ENCODE measurements at places on chromosomes 2 and 18.

DNA sequence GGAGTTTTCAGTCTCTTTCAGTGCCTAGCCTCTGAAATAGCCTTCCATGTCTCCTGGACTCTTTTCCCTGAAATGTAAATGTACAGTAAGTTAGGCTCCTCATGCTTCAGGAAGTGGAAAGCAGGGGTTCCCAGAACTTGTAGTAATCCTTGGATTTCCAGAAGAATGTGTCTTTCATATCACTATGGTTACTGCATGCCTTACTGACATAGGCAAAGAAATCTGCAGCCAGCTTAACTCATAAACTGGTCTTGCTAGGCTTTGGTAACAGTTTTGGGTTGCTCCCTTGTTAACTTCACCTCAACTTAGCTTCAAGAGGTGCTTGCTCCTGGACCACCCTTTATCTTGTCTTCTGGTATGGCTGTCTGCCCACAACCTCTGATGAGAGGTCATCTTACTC, 686.8 kb upstream of the DDX18 start:
- DNase-seq, result no peak

DNA sequence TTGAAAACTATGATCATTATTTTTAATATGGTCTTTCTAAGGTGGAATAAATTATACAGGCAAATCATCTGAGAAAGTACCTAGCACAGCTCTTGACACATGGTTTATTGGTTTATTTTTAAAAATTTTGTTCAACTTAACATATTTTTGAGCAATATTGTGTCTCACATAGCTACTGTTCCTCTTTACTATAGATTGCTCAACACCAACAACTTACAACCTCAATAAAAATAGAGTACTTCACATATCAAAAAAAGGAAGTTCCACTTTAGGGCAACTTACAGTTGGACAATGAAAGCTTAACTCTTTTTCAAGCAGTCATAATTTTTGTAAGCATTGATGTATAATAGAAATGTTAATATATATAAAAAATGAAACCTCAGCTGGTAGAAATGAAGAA, 440.9 kb upstream of the UBE2E3 start:
- DNase-seq, result peak; percentile 89

DNA sequence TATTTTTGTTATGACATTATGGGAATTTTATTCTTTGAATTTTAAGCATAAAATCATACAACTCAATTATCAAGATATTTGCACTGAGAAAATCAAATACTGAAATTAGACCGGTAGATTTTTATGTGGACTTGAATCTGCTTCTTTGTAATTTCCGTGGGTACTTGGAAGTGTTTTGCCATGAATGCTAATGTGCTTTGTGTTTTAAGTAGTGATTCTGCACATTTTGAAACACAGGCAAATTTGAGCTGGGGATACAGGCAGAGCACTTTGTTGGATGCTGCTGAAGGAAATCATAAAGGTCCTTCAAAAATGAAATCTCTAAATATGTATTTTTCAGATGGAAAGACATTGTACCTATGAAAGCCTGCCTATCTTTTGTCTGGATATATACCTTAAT, 446.3 kb upstream of the POU3F3 start:
- no peak for DNase-seq

GRCh38 chr2:120958623-120959366, 223.1 kb downstream of the GLI2 start:
- no peak for DNase-seq

All from inflammatory macrophage (primary cell).